CD4-positive, alpha-beta T cell treated with Interleukin-17A for 1 hour (primary cell): ENCODE measurements at places on chromosomes 5 and 9.

- DNase-seq, result no peak
Measured at GRCh38 chr5:169253071-169253470, 47.9 kb downstream of the SLIT3 start.

GRCh38 chr5:148466236-148466580 is 82.5 kb downstream of the FBXO38 start:
- DNase-seq, result no peak

- DNase-seq, result no peak
Measured at GRCh38 chr9:20396509-20396908, 225.8 kb downstream of the MLLT3 start.

DNA sequence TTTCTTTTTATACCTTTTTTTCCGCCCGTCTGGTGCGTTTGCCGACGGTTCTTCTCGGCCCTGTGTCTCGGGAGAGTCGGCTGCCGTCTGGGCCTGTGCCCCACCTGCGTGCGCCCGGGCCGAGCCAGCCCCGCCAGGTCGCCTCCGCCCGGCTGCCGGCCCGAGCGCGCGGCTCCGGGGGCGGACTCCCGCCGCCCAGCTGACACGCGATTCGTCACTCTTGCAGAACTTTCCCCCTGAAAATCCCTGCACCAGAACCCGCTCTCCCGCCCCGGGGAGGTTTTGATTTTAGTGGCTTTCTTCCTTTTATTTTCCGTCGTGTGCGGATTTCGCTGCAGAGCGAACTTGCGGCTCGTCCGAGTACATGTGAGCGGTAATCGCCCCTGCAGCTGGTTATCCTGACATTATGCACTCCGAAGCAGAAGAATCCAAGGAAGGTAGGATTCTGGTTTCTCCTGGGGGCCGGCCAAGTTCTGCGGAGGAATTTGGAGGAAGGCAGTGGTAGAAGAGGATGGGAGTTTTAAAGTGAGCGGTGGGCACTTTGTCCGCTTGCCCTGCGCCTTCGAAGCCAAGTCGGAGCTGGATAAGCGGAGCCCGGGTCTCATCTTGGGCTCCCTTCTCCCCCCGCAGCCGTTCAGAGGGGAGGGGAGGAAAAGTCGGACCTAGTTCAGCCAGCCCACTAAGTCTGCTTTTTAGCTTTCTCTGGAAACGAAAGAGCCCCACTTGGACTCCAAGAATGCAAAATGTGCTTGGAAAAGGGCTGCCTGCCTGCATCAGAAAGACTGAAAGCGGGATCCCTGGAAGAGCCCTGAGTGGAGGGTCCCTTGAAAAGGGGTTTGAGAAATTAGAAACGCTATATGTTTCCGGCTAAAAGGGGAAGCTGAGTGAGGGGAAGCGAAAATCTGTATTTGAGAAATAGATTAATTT is at the start of gene TNFAIP8:
TSS of gene TNFAIP8 (plus strand) at position 335 of the 927 bp plus-strand sequence. CDS start at position 407, 72 bp downstream.
- peak; percentile 55 for DNase-seq

DNA sequence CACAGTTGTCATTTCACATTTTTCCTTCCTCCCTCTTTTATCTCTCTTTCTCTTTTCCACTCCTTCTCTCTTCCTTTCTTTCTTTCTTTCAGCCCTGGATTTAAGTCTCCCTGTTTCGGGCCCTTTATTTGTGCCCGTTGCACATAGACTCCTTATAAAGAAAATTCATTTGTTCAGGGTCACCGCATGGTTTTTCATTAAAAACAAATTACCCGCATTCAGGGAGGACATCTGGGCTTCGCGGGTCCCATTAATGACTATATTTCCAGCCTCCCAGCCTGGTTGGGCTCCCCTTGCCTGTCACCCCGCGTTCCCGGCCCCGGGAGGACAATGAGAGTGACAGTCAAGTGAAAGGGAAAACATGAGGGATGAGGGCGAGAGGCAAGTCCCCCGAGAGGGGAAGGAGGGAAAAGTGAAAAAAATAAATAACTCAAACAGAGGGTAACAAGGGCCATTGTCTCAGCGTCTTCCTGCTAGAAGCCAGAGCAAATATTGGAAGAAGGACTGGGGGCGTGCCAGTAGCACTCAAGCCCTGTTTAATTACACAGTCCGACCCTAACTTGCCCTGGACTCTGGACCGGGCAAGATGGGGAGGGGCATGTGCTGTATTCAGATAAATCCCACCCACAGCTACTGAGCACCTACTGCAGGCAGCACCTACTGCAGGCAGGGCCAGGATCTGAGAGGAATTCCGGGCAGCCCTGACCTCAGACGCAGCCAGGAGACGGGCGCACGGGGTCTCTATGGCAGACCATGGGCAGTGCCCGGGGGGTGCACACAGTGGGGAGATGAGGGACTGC is 166.2 kb downstream of the PAX5 start:
- DNase-seq, result no peak

GRCh38 chr5:37304888-37305287 is 55.7 kb upstream of the CPLANE1 start:
- no peak for DNase-seq

GRCh38 chr9:128479262-128479661 is 23.5 kb downstream of the ODF2 start:
- no peak for DNase-seq

DNA sequence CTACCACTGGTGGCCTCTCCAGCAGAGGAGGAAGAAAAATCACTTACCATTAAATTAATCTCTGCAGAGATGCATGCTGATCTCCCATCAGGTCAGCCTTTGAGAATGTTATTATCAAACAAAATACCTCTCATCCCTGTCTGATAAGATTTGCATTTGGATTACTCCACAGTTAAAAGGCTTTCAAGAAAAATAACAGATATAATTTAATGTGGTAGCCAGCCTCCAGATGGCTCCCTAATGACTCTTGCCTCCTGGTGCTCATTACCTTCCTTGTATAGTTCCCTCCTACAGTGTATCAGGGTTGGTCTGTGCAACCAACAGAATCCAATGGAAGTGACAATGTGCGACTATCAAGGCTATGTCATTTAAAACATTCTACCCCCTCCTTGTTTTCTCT is 63.6 kb upstream of the TNPO1 start:
- DNase-seq, result no peak

- DNase-seq, result no peak
Measured at GRCh38 chr9:27433631-27434325, 90.3 kb upstream of the IFNK start.

- DNase-seq, result no peak
Measured at GRCh38 chr5:134511796-134512660, 13.4 kb upstream of the JADE2 start.

- peak; percentile 75 for DNase-seq
Measured at GRCh38 chr5:170297589-170298462, at the start of gene LCP2. TSS of gene LCP2 (minus strand) at chr5:170297777. CDS start at chr5:170297611, 166 bp downstream.

- no peak for DNase-seq
Measured at GRCh38 chr5:24177821-24178220, 467.0 kb downstream of the CDH10 start.
